IMR-90 (cell line): ENCODE measurements at places on chromosomes 5 and 9. TPM values are rescaled to one million over a fixed set of nuclear protein-coding genes. Genes with fewer than 3 reads are reported as not detected.

DNA sequence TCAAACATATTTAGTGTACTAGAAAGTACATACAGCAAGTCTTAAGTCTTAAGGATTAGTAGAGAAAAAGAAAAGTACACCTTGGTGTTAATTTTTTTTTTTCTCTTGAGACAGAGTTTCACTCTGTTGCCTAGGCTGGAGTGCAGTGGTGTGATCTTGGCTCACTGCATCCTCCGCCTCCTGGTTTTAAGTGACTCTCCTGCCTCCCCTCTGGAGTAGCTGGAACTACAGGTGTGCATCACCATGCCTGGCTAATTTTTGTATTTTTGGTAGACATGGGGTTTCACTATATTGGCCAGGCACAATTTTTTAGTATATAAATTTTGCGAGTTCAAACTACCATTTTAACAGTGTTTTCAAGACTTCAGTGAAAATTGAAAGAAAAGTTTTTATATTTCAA, 1941.1 kb upstream of the CDH6 start:
- DNase-seq: no peak

DNA sequence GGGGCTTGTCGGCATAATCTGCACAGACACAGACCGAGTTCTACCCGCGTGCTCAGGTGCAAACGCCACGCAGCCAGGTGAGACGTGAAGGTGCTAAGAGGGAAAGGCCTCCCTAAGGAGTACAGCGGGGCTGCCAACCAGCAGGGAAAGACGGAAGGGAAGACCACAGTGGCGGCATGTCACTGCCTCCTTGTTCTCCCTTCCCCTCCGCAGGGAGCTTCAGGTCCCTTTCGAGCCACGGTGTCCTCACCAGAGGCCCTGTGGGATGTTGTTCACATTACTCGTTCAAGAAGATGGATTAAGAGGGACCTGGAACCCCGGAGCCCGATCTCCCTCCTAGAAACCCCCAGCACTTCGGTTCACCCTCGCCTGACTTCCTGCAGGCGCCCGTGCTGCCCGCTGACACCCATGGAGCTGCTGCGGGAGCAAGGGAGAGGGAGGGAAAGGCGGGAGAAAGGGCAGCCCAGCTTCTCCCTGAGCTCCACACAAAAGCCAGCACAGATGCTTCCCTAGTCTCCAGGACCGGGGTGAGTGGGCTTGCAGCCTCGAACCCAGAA, 686 bp downstream of the BRD9 start:
- DNase-seq: peak; percentile 17

DNA sequence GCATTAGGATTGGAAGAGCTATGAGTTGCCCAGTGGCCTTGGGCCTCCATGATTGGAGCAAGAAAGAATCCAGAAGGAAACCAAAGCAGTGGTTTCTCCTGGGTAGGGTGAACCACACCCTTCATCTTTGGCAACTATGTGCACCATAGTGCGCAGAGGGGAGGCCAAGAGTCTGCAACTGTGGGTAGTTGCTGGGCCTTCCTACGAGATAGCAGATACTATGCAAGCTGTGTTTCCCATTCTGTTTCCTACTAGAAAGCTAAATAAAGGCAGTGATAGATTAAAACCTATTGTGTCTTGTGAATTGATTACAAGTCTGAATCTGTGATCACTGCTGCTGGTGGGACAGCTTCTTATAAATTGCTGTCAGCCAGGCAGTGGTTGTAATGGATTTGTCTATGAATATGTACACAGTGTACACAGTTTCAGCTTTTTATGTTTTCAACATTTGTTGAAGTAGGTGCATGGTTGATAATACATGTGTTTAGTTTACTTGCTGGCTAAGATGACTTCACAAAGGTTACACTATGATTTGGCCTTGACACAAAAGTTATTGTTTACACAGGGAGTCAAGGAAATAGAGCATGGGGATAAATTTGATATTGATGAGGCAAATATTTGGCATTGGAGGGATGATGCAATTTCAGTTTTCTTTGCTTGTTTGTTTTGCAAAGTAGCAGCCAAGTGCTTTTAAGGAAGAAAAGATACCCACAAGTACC, 23.7 kb upstream of the PDE8B start:
- no peak for DNase-seq

The SPINK14 gene
- not detected in 2 replicates for total RNA-seq

DNA sequence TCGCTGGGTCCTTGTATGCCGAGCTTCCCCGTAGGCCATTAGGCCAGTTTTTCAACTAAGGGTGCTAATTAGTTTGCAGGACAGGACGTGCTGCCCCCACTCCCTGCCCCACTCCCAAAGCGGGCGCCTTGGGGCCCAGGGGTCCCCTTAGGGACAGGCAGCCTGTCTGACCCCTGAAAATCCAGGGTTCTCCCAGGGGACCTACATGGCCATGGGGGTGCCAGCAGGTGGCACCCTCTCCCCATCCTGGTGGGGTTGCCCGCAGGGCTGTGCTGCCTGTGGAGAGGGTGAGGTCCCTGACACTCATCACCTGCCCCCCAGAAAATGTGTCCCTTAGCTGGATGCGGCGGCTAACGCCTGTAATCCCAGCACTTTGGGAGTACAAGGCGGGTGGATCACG, 8.5 kb upstream of the CCDC187 start:
- peak; percentile 58 for DNase-seq

The SMIM27 gene
- 1.1 and 2.5 TPM in 2 replicates for total RNA-seq
